Stomach (tissue), 19 donors: ENCODE measurements at places on chromosomes 4 and X. TPM values are rescaled to one million over a fixed set of nuclear protein-coding genes. Genes with fewer than 3 reads are reported as not detected.

The SEC24B gene
- 26.8 TPM for total RNA-seq

GRCh38 chr4:183960046-183960420, 54.9 kb downstream of the STOX2 start:
- peak; percentile 92 for DNase-seq
- H3K27ac ChIP-seq: no peak overlapping the region
- H3K36me3 ChIP-seq: no peaks in the 10 kb centered on the region
- peak overlapping the region; percentile 4 for H3K4me3 ChIP-seq

The PPP4R3C gene
- not detected for total RNA-seq

GRCh38 chrX:137195991-137196390, 162.2 kb upstream of the GPR101 start:
- no peaks in the 10 kb centered on the region for H3K4me1 ChIP-seq
- no peak overlapping the region for H3K4me3 ChIP-seq
- no peaks in the 10 kb centered on the region for H3K27me3 ChIP-seq
- H3K27ac ChIP-seq: no peak overlapping the region

- H3K4me1 ChIP-seq: no peaks in the 10 kb centered on the region
- no peak for DNase-seq
- no peak overlapping the region for H3K27ac ChIP-seq
- H3K27me3 ChIP-seq: no peaks in the 10 kb centered on the region
- H3K36me3 ChIP-seq: no peaks in the 10 kb centered on the region
These were observed 73.5 kb downstream of the HS3ST1 start for GRCh38 chr4:11355226-11355625.

The IBSP gene
- total RNA-seq: not detected

The CLDN34 gene
- total RNA-seq: 0.73 TPM

The BEND4 gene
- not detected for total RNA-seq

The TMPRSS11B gene
- total RNA-seq: not detected

GRCh38 chrX:13048280-13048679, 3.9 kb upstream of the FAM9C start:
- H3K4me1 ChIP-seq: no peaks in the 10 kb centered on the region
- H3K27ac ChIP-seq: no peak overlapping the region

The MED14 gene
- 62.0 TPM for total RNA-seq

DNA sequence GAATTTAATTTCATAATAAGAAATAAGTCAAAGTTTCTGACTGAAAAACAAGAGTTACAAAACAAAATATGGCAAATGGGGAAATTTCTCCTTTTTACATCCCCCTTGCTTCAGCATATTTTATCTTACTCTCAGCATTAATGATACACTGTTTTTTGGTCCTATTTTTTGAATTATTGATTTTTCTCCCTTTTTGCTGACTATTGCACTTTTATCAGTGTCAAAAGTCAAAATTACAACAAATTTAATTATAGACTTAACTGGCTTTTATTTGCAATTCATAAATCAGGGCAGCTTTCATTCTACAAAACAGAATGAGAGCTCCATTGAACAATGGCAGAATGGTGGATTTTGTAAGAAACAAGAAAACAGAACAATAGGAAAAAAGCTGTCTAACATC, 901.9 kb downstream of the FAT4 start:
- no peak overlapping the region for H3K27ac ChIP-seq
- no peaks in the 10 kb centered on the region for H3K36me3 ChIP-seq
- no peak for DNase-seq

- no peaks in the 10 kb centered on the region for H3K4me1 ChIP-seq
- DNase-seq: peak; percentile 70
- no peaks in the 10 kb centered on the region for H3K36me3 ChIP-seq
- no peak overlapping the region for H3K4me3 ChIP-seq
These were observed 4.9 kb upstream of the WDFY3 start for GRCh38 chr4:84971319-84971932.

DNA sequence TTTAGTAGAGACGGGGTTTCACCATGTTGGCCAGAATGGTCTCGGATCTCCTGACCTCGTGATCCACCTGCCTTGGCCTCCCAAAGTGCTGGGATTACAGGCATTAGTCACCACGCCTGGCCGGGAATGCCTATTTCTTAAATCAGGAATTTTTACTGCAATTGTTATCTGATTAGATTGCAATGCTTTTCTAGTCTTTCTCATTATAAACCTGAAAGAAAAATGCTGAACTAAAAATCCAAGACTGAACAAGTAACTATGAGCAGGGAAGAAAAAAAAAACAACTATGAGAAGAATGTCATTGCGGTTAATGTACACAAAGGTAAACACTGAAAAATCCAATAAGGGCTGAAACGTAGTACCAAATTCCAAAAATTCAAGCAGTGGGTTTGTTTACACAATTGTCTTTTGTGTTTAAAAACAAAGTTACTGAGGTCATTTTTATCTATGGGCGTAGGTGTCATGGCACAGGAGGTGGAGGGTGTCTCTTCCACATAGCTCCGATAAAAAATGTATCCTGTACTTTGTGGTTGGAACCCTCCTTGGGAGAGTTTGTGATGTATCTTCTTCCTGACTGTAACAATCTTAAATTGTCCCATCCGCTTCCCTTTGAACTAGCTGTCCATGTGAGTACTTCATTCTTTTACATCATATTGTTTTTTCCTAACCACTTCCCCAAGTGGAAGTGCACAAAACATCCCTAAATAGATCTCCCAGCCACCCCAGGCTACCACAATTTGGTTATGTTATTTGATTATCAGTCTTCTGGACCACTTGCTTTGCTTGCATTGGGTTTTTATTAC, 11.1 kb upstream of the TMEM156 start:
- H3K27me3 ChIP-seq: no peaks in the 10 kb centered on the region
- no peak for DNase-seq
- H3K36me3 ChIP-seq: no peaks in the 10 kb centered on the region
- peak overlapping the region; percentile 90 for H3K27ac ChIP-seq
- H3K4me1 ChIP-seq: peaks cover 47% of the 10 kb centered on the region

DNA sequence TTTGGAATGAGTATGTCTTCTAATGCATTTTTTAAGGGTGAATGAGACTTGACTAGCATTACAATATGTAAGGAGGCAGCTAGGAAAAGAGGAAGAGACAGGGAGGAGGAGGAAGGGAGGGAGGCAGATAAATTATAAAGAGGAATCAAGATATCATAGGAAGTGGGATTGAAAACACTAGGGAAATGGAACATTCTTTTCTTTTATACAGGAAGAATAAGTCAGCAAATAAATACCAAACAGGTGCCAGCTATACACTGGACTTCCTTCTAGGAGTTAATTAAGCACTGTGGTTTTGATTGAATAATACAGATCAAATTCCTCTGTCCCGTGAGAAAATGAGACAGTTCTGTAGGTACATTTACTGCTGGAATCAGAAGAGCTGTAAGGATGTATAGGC, 78.6 kb downstream of the PACRGL start:
- H3K4me1 ChIP-seq: no peaks in the 10 kb centered on the region
- H3K27ac ChIP-seq: no peak overlapping the region
- H3K4me3 ChIP-seq: no peak overlapping the region
- no peak for DNase-seq
- no peaks in the 10 kb centered on the region for H3K36me3 ChIP-seq

The VMA21 gene
- total RNA-seq: 12.1 TPM

The MRPL1 gene
- total RNA-seq: 1.8 TPM

DNA sequence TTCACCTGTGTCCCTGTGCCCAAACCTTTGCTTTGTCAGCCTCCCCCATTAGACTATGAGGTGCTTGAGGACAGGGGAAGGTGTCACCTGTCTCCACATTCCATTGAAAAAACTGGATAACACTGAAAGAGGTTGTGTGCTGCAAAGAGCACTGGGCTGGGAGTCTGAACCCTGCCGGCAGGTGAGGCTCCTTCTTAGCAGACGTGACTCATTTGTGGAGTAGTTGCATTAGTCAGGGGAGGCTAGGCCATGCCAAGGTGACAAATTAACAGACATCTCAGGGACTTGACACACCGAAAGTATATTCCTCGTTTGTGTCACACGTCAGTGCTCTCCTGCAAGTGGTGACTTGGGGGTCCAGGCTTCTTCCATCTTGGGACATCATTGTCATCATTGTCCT, 95.9 kb upstream of the STX18 start:
- no peaks in the 10 kb centered on the region for H3K4me1 ChIP-seq
- H3K27ac ChIP-seq: no peak overlapping the region
- H3K4me3 ChIP-seq: no peak overlapping the region
- H3K36me3 ChIP-seq: no peaks in the 10 kb centered on the region
- no peak for DNase-seq

DNA sequence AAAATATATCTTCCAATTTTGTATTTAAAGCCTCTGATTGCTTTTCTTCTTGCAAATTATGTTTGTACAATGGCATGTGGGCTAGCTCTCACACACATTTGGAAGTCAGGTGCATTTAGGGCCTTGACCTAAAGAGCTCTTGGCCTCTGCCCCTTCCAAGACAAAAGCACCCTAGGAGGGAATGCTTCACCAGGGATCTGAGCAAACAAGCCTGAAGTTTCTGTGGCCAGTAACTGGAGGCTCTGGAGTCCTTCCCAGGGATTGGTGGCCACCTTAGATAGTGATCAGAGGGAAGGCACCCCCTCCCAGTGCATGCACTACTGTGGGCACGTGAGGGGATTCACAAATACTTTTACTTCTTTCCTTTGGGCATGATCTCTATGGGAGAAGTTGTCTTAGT, 60.3 kb upstream of the DIPK2B start:
- H3K36me3 ChIP-seq: no peaks in the 10 kb centered on the region
- H3K27me3 ChIP-seq: no peaks in the 10 kb centered on the region
- no peaks in the 10 kb centered on the region for H3K4me1 ChIP-seq
- no peak overlapping the region for H3K27ac ChIP-seq
- no peak for DNase-seq

GRCh38 chrX:134990475-134990800, 353 bp upstream of the SMIM10 start:
- no peaks in the 10 kb centered on the region for H3K36me3 ChIP-seq
- peak overlapping the region; percentile 43 for H3K4me3 ChIP-seq
- H3K27ac ChIP-seq: peak overlapping the region; percentile 64
- DNase-seq: no peak

- H3K4me3 ChIP-seq: no peak overlapping the region
- no peaks in the 10 kb centered on the region for H3K36me3 ChIP-seq
- no peaks in the 10 kb centered on the region for H3K4me1 ChIP-seq
- DNase-seq: no peak
- peak overlapping the region; percentile 54 for H3K27ac ChIP-seq
These were observed 65.4 kb upstream of the FAM9C start for GRCh38 chrX:13109817-13110216.

The GCNA gene
- total RNA-seq: 1.5 TPM

GRCh38 chr4:120841580-120841979, 80.9 kb downstream of the PRDM5 start:
- H3K4me1 ChIP-seq: peaks cover 5% of the 10 kb centered on the region
- peaks cover 3% of the 10 kb centered on the region for H3K36me3 ChIP-seq
- H3K27me3 ChIP-seq: no peaks in the 10 kb centered on the region

DNA sequence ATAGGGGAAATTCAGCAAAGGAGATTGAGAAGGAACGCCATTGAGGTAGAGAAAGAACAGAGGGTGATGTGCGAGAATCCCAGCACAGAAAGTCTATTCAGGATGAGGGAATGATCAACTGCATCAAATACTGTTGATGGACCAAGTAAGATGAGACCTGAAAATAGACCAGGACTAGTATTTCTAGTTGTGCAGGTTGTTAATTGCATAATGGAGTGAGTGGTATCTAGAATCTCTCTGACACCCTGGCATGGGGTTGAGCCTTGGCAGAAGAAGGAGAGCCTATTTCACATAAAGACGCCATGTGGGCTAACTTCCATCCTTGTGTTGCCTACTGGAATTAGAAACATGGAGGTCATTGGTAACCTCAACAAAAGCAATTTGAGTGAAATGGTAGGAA, 135.6 kb downstream of the TMEM164 start:
- H3K4me1 ChIP-seq: no peaks in the 10 kb centered on the region
- DNase-seq: no peak
- H3K27ac ChIP-seq: no peak overlapping the region
- no peaks in the 10 kb centered on the region for H3K27me3 ChIP-seq
- H3K36me3 ChIP-seq: no peaks in the 10 kb centered on the region

The GC gene
- total RNA-seq: 5.5 TPM

DNA sequence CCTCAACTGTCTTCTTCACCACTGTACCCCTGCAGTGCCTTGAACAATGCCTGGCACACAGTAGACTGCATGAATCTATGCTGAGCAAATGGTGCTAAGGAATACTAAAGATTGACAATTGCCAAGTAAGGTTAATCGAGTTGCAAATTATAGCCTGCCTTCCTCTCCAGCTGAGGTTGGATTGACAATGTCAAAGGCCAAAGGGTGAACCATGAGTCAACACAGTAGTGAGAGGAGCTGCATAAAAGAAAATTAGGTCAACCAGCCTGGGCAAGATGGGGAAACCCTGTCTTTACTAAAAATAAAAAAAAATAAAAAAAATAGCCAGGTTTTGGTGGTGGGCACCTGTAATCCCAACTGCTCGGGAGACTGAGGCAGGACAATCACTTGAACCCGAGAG, 97.1 kb upstream of the BMPR1B start:
- H3K27ac ChIP-seq: no peak overlapping the region
- H3K4me1 ChIP-seq: no peaks in the 10 kb centered on the region
- H3K4me3 ChIP-seq: no peak overlapping the region
- H3K36me3 ChIP-seq: peaks cover 73% of the 10 kb centered on the region
- DNase-seq: no peak

GRCh38 chr4:31307029-31307428, 586.9 kb downstream of the PCDH7 start:
- no peaks in the 10 kb centered on the region for H3K27me3 ChIP-seq
- H3K27ac ChIP-seq: no peak overlapping the region
- H3K36me3 ChIP-seq: no peaks in the 10 kb centered on the region

- peak; percentile 43 for DNase-seq
- H3K36me3 ChIP-seq: no peaks in the 10 kb centered on the region
- no peaks in the 10 kb centered on the region for H3K27me3 ChIP-seq
- no peak overlapping the region for H3K4me3 ChIP-seq
- H3K4me1 ChIP-seq: peaks cover 18% of the 10 kb centered on the region
These were observed 44.4 kb downstream of the UGT2A3 start for GRCh38 chr4:68907245-68907644.

The BTC gene
- 4.1 TPM for total RNA-seq

The LDB2 gene
- 6.2 TPM for total RNA-seq

- no peaks in the 10 kb centered on the region for H3K4me1 ChIP-seq
- DNase-seq: no peak
- H3K36me3 ChIP-seq: no peaks in the 10 kb centered on the region
- no peak overlapping the region for H3K27ac ChIP-seq
- no peaks in the 10 kb centered on the region for H3K27me3 ChIP-seq
- no peak overlapping the region for H3K4me3 ChIP-seq
These were observed 190.6 kb upstream of the SPRY1 start for GRCh38 chr4:123206016-123206415.

GRCh38 chr4:125131891-125132680, 182.7 kb upstream of the FAT4 start:
- H3K27ac ChIP-seq: no peak overlapping the region
- H3K36me3 ChIP-seq: no peaks in the 10 kb centered on the region
- no peak overlapping the region for H3K4me3 ChIP-seq
- no peaks in the 10 kb centered on the region for H3K27me3 ChIP-seq
- no peaks in the 10 kb centered on the region for H3K4me1 ChIP-seq

DNA sequence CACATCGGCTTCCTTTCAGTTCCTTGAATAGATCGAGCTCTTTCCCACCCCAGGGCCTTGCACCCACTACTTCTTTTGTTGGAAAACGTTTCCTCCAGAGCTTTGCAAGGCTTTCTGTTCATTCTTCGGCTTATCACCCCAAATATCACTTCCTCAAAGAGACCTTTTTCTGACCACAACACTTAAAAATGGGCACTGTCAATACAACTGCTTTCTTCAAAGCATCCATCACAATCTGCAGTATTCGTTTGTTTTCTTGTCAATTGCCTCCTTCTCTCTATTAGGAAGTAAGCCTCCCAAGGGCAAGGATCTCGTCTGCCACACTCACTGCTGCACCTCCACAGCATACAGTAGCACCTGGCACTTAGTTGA, 17.7 kb upstream of the CENPU start:
- H3K4me1 ChIP-seq: peaks cover 25% of the 10 kb centered on the region
- no peak for DNase-seq
- H3K27me3 ChIP-seq: no peaks in the 10 kb centered on the region
- no peak overlapping the region for H3K4me3 ChIP-seq
- peaks cover 30% of the 10 kb centered on the region for H3K36me3 ChIP-seq
